Amniotic epithelial cell (primary cell): ENCODE measurements at places on chromosomes 11 and 22.

GRCh38 chr22:42068291-42068690 lies 2.3 kb downstream of the NAGA start:
- DNase-seq = no peak

- DNase-seq = peak; percentile 24
These were observed 142.6 kb upstream of the BLID start for GRCh38 chr11:122258446-122259194.

DNA sequence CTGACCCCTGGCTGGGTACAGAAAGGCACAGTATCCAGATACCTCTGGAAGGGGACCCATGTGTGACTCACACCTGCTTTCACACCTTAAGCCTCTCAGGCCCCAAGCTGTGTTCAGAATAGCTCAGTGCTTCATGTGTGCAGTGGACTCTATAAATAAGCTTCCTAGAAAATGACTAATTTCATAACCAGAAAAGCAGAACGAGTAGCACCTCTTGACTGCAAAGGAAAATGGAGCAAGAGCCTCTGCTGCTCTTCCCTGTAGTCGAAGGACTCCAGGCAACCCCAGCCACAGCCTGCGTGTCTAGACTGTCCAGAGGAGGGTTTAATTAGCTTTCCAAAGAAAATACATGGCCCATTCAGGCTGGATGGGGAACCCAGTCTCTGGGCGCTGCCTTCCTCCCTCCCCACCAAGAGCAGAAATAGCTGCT lies 23.1 kb downstream of the PTPN5 start:
- DNase-seq = no peak

DNA sequence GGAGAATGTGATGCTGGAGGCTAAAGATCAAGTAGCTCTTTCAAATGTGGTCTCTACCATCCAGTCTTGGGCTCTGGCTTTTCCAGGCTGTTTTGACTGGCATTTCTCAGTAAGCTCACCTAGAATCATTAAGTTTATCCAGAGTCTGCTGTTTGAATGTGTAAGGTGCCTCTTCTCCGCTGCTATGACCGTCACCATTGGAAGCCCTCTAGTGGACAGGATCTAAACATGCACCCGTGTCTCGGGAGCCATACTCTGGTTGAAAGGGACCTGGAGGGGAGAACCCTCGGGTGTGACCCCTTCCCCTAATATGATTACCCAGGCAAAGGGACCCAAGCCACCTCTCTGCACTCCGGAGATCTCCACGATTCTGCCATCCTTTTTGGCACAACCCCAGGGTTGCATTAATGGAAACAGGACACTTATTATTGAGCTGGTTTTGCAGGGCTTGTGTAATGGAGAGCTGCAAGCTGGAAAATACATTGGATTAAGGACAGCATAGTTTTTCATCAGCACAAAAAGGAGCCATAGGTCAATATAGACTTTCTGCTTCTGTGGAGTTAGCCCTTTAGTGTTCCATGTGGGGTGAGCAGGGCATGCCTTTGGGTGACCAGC lies 191.0 kb upstream of the LARGE1 start:
- DNase-seq = no peak

GRCh38 chr11:128548649-128549255 lies 38.6 kb downstream of the ETS1 start:
- DNase-seq = peak; percentile 44

- DNase-seq = no peak
These were observed 37.8 kb downstream of the RPL27A start for GRCh38 chr11:8720352-8720751.

DNA sequence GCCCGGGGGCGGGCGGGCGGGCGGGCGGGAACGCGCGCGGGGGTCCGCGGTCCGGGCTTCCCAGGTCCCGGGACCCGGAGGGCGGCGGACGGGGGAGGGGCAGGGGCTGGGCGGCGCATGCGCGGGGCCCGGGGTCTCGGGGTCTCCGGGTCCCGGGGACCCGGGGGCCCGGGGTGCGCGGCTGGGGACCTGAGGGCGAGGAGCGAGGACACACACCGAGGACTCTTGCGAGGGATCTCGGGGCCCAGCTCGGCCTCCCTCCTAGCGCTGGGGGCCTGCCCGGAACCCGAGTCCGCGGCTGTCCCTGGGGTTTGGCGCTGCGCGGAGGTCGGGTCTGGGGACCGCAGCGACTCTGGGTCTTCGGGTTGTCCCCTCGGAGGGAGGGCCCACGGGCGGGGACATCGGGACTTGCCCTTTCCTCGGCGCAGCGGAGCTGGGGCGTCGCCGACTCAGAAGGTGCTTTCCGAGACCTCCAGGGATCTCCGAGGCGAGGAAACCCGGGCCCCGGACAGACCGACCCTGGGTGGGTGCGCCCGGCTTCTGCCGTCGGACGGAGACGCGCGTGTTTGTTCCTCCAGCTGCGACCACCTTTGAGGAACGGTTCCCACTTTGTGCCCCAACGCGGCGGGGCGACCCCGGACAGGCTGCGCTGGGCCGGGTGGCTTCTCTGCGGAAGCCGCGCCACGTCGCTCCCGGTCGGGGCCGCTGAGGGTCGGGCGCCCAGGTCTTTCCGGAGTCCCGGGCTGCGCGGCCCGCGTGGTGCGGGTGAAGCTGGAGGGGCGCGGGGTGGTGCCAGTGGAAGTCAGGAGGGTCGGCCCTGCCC lies 540 bp downstream of the PPARA start:
- DNase-seq = no peak

GRCh38 chr22:37010174-37010573 lies 9.1 kb downstream of the TST start:
- no peak for DNase-seq

- DNase-seq = no peak
These were observed 186.5 kb downstream of the SBF2 start for GRCh38 chr11:10107497-10107896.

DNA sequence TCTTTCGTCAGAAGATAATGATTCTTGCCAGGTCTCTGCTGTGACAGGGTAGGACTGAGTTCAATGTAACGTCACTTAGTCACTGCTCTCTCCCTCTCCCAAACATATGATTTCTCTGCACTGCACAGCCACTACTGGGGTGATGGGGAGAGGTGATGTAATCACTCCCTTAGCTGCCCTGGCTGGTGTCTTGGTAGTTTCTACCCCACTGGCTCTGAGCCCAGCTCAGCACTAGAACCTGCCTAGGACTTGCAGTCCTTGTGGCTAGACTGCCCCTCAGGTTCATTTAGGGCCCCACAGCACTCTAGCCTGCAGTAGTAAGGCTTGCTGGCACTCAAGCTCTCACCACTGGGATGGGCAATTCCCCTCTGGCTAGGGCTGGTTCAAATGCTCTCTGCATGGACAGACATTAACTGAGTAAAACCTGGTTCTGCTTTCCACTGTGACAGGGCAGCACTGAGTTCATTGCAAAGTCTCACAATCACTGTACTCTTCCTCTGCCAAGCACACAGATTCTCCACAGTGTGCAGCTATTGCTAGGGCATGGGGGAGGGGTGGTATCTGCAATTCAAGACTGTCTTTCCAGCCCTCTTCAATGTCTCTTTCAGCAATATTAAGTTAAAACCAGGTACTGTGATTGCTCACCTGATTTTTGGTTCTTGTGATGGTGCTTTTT lies 571.4 kb upstream of the FAT3 start:
- no peak for DNase-seq

DNA sequence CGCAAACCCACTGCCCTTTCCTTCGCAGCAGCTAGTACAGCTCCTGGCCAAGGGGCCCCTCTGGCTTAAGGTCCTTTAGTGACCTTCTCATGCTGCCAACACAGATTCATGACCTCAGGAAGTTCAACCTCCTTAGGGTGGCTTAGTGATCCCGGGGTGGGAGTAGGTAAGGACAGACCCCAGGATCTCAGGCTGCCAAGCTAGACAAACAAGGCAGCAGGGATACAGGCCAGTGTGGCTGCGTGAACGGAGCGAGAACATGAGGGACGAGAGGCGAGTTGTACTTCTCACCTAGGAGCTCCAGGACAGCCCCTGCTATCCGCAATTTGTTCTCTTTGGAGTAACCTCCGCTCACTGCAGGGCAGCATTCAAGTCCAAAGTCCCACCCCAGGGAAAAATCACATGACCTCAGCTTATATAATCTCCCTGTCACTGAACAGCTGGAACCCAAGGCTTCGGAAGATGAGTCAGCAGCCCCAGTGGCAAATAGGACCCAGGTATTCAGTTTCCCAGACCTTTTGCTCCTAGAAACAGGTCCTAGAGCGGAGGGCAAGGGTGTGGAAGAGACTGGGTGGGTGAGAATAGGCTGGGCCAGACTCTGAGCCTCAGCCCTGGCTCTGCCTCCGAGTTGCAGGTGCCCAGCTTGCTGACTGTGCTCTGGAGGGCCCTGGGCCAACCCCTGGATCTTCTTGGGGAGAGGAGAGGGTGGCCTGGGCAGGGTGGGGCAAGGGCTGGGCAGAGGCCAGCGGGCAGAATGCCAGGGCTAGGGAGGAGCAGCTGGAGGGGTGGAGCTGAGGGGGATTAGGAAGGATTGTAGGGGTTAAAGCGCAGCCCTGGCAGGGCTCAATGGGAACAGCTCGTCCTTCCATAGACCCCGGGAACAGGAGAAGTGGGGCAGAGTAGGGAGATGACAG lies 13.1 kb downstream of the USP2 start:
- peak; percentile 81 for DNase-seq

DNA sequence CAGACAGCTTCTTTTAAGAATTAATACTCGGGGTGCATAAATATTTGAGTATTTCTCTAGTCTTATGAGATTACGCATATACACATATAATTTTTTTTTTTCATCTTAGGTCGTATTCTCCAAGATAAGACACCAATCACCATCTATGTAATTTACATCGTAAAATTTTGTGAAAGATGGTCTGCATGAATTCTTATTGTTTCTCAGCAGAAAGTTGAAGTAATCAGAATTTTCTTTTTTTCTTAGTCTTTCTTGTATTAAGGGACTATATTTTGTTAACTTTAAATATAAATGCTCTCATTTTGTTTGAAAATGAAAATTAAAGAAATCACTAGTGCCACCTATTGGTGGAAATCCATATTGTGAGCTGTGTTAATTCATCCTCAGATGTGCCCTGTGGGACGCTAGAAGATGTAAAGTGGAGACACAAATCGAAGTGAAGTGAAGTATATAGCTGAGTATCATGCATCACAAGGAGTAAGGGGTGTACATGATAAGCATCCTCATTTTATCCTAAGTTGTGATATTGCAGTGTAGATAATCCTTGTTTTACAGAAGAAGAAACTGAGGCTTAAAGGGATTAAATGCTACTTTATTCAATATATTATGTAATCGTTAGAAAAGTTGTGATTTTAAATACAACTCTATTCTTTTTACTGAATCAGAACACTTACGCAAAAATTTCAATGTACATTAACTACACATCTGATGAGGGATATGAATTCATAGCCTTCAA lies 2084.3 kb downstream of the LRRC4C start:
- DNase-seq = peak; percentile 15

DNA sequence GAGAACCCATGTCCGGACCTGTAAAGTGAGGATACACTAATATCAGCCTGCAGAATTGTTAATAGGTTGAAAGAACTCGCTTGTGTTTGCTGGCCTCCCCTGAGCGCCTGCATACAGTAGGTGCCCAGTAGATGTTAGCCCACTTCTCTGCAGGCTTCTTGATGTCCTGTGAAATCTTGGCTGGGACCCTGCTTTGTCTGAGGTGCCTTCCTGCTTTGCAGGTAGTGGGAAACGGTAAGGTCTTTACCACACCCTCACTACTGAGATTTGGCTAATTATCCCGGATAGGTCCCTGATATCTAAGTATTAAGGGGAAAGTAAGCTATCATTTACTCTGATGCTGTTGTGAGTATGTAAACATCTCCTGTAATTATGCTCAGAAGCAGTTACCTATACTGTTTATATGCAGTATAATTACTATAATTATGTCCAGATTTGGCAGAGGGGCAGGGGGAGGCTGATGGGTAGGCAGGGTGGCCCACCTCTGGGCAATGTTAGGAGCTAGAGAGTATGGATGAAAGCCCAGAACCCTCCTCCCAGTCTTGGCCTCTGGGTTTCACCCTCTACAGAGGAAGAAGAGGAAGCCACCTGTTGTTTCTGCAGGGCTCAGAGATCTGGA lies 1.2 kb upstream of the ARRB1 start:
- DNase-seq = no peak

DNA sequence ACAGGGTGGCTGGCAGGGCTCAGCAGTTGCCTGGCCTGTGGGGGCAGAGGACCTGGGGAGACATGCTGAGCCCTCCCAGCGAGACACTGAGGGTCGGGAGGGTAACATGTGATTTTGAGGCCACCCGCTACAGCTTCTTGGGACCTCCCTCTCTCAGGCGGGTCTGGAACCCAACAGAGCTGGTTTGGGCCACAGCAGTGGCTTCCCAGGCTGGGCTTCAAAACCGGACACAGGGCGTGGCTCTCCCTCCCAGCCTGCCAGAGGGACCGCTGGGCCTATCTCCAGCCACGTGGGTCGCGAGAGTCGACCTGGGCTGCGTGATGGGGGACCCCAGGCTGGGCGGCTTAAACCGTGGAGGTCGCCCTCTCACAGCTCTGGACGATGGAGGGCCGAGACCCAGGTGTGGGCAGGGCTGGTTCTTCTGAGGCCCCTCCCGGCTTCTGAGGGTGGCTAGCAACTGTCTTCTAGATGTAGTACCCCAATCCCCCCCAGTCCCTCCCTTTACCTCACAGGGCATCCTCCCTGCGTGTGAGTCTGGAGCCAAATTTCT lies 91.7 kb downstream of the KCNQ1 start:
- DNase-seq = no peak

DNA sequence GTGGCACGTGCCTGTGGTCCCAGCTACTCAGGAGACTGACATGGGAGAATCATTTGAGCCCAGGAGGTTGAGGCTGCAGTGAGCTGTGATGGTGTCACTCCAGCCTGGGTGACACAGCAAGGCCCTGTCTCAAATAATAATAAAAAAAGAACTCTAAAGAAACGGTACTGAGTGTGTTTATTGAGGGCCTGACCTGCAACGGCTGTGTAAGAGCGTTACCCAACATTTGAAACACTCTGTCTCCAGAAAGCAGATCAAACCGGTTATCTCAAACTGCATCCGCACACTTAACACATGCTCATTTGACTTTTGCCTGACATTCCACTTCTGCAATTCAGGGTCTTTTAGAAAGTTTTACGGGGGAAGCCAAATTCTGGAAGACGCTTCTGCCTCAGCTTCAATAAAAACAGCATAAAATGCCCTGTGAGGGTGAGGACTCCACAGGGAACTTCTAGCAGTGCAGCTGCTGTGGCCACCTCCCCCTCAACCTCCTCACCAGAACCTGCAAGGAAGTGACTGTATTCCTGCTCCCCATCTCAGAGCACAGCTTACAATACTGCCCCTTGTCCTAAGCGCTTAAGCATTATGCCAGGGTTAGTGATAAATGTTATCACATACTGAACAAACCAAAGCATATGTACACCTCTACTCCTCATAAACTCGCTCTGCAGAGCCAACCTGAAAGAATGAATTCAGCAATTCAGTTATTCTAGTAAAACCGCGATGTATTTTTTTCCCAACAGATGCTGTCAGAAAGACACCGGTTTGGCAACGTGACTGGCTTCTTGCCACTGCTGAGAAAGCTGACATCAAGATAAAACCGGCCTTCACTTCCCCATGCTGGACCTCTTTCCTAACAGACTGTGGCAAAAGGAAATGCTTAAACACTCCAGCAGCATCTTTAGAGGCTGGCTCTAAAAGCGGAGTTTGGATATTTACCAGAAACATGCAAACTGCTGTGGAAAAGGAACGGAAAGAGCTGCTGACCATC lies 52.2 kb downstream of the PRDM10 start:
- DNase-seq = peak; percentile 89
